GM12878 (cell line): ENCODE measurements at places on chromosomes 16 and 17. TPM values are rescaled to one million over a fixed set of nuclear protein-coding genes. Genes with fewer than 3 reads are reported as not detected.

The DNASE1L2 gene
- total RNA-seq, result 0.93 and 1.5 TPM in 2 replicates

The MRM3 gene
- total RNA-seq, result 25.7 and 26.9 TPM in 2 replicates

The PIK3R5 gene
- 50.8 and 51.2 TPM in 2 replicates for total RNA-seq

The PPM1D gene
- total RNA-seq, result 15.9 and 16.9 TPM in 2 replicates

The RIPOR1 gene
- 28.5 and 37.0 TPM in 2 replicates for total RNA-seq

The CETP gene
- 0.77 and 1.4 TPM in 2 replicates for total RNA-seq

The TERB1 gene
- total RNA-seq, result 0.10 TPM in 1 of 2 replicates, not detected in the other

The P2RX5 gene
- 24.8 and 27.2 TPM in 2 replicates for total RNA-seq

The KRTAP9-7 gene
- total RNA-seq, result not detected in 2 replicates

The KIFC3 gene
- 0.82 and 1.3 TPM in 2 replicates for total RNA-seq

GRCh38 chr16:72846594-72846993 is 201.3 kb downstream of the ZFHX3 start:
- no peak for DNase-seq
- H3K27me3 ChIP-seq, result no peaks in the 10 kb centered on the region
- no peaks in the 10 kb centered on the region for H3K36me3 ChIP-seq
- H3K4me1 ChIP-seq, result peaks cover 15% of the 10 kb centered on the region

GRCh38 chr16:30358577-30358936 is 3.4 kb upstream of the CD2BP2 start:
- H3K4me1 ChIP-seq, result peaks cover 16% of the 10 kb centered on the region
- no peak overlapping the region for H3K4me3 ChIP-seq
- no peaks in the 10 kb centered on the region for H3K27me3 ChIP-seq
- peaks cover 14% of the 10 kb centered on the region for H3K36me3 ChIP-seq
- DNase-seq, result no peak

DNA sequence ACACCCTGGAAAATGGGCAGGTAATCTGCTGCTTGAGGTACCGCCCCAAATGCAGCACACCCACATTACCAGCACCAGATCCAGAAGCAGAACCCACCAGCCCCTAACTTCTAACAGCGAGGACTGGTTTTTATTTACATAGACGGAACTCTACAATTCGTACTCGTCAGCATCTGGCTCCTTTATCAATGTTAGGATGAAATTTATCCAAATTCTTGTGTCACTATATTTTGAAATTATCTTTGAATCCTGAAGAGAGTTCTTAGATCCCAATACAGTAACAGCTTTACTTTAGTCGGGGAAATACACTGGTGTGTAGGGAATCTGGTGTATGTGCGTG is 332 bp upstream of the ALG1 start:
- H3K4me3 ChIP-seq, result peak overlapping the region; percentile 87; the same call in 1 of the 2 replicates
- peak overlapping the region; percentile 75 for H3K27ac ChIP-seq
- H3K4me1 ChIP-seq, result peaks cover 14% of the 10 kb centered on the region

GRCh38 chr17:19647697-19648474 is 665 bp upstream of the ALDH3A2 start:
- no peaks in the 10 kb centered on the region for H3K36me3 ChIP-seq
- H3K4me3 ChIP-seq, result peak overlapping the region; percentile 65
- peaks cover 8% of the 10 kb centered on the region; the same call in 1 of the 2 replicates for H3K4me1 ChIP-seq
- DNase-seq, result peak; percentile 9
- no peaks in the 10 kb centered on the region for H3K27me3 ChIP-seq

GRCh38 chr16:71524566-71525553 is 1.4 kb upstream of the CHST4 start:
- H3K36me3 ChIP-seq, result no peaks in the 10 kb centered on the region
- no peak overlapping the region for H3K27ac ChIP-seq
- no peak overlapping the region for H3K4me3 ChIP-seq
- H3K27me3 ChIP-seq, result no peaks in the 10 kb centered on the region; the same call in 1 of the 2 replicates
- DNase-seq, result no peak
- H3K4me1 ChIP-seq, result no peaks in the 10 kb centered on the region; the same call in 1 of the 2 replicates

- H3K4me3 ChIP-seq, result no peak overlapping the region
- DNase-seq, result no peak
- H3K36me3 ChIP-seq, result no peaks in the 10 kb centered on the region
- H3K27ac ChIP-seq, result no peak overlapping the region
Measured at GRCh38 chr16:28298511-28298878, 6.2 kb downstream of the SBK1 start.

GRCh38 chr17:71208111-71208704 is 912.6 kb upstream of the SOX9 start:
- H3K27ac ChIP-seq, result no peak overlapping the region
- no peaks in the 10 kb centered on the region for H3K4me1 ChIP-seq
- no peaks in the 10 kb centered on the region for H3K36me3 ChIP-seq
- no peaks in the 10 kb centered on the region for H3K27me3 ChIP-seq
- H3K4me3 ChIP-seq, result no peak overlapping the region

DNA sequence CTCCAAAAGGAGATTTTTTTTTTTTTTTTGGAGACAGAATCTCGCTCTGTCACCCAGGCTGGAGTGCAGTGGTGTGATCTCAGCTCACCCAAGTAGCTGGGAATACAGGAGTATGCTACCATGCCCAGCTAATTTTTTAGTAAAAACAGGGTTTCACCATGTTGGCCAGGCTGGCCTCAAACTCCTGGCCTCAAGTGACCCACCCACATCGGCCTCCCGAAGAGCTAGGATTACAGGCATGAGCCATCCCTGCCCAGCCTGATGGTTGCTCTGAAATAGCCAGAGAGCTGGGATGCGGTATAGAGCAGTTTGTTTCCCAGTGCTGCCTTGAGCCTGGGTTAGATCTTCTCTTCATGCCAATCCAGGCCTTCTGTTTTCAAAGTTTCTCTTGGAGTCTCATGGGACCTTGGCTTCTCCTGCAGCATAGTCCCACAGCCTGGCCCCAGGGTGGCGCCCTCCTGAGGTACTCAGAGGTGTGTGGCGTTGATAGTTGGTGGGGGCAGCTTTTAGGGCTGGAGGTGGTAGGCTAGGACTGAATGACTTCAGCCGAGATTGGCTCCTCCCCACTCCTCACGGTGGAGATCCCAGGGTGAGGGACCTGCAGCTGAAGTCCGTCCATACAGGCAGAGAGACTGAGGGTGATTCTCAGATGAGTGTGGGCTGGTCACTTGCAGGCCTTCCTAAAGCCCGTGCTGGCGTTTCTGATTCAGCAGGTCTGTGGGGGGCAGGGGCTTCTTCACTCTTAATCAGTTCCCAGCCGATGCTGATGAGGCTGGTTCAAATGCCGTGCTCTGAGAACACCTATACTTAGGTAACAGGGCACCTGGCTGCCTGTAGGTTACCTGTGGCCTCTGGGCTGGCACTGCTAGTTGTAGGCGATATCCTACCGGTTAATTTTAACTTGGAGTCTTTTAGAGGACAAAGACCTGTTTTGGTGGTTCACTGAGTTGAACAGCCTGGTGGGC is 52.0 kb downstream of the TNFRSF13B start:
- no peaks in the 10 kb centered on the region; the same call in 1 of the 2 replicates for H3K36me3 ChIP-seq
- H3K4me3 ChIP-seq, result no peak overlapping the region
- H3K4me1 ChIP-seq, result peaks cover 8% of the 10 kb centered on the region
- H3K27me3 ChIP-seq, result no peaks in the 10 kb centered on the region
- no peak for DNase-seq

- H3K4me1 ChIP-seq, result peaks cover 10% of the 10 kb centered on the region
- peak overlapping the region; percentile 49; the same call in 1 of the 2 replicates for H3K4me3 ChIP-seq
- DNase-seq, result no peak
- no peak overlapping the region for H3K27ac ChIP-seq
Measured at GRCh38 chr17:75752802-75753513, 12.0 kb downstream of the GALK1 start.

GRCh38 chr17:18859256-18859655 is 1.3 kb downstream of the PRPSAP2 start:
- peak overlapping the region; percentile 88 for H3K27ac ChIP-seq
- peak overlapping the region; percentile 70 for H3K4me3 ChIP-seq
- H3K4me1 ChIP-seq, result peaks cover 13% of the 10 kb centered on the region
- no peaks in the 10 kb centered on the region for H3K36me3 ChIP-seq
- H3K27me3 ChIP-seq, result no peaks in the 10 kb centered on the region

DNA sequence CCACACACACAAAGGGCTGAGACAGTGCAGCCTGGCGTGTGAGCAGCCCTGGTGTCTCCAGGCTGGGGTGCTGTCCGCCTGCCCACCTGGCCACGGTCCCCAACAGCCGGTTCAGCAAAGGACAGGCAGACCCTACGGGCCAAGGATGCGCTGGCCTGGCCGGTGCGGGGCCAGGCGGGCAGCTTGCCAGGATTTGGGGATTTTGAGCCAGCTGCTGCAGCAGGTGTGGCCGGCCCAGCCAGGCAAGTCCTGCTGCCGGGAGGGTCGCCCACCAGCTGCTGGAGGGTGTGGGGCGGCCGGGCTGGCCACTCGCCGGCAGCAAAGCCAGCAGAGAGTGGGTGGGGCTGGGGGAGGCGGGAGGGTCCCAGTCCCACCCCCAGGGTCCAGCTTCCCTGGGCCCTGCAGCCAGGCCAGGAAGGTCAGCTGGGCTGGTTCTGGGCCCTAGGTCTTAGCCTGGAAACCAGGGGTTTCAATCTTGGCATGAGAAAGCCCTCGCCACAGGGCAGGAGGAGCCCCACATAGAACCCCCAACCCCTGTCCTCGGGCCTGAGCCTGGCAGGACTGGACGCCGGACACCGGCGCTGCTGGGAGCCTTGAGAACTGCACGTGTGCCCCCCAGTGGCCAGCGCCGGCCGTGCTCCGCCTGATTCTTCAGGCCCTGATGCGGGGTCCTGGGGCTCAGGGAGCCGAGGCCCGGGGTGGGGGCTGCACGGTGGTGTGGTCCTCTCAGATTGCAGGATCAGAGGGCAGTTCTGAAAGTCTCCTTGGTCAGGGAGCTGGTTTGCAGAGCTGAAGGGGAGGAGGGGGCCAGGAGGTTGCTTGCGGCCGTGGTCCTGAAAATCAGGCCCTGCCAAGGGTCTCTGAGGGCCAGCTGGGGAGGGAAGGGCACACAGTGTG is 17.6 kb upstream of the SSTR5 start:
- no peaks in the 10 kb centered on the region for H3K27me3 ChIP-seq
- H3K36me3 ChIP-seq, result no peaks in the 10 kb centered on the region
- no peak overlapping the region for H3K4me3 ChIP-seq
- H3K4me1 ChIP-seq, result no peaks in the 10 kb centered on the region
- H3K27ac ChIP-seq, result no peak overlapping the region

DNA sequence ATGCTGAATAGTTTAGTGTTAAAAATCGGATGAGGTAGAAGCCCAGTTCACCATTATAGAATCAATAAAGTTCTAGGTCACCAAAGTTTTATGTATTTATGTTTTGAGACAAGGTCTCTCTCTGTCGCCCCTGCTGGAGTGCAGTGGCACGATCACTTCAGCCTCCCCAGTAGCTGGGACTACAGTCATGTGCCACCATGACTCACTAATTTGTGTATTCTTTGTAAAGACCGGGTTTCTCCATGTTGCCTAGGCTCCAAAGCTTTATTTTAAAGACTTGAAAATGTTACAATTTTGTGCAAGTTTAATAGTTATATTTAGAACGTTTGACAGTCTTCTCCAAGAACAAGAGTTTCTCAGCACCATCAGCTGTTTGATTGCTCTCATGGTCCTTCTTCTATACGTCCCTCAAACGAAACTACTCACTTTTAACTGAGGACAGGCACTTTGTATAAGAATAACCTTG is 32.1 kb downstream of the NDE1 start:
- no peak for DNase-seq
- H3K4me3 ChIP-seq, result no peak overlapping the region
- peaks cover 11% of the 10 kb centered on the region for H3K36me3 ChIP-seq
- H3K4me1 ChIP-seq, result no peaks in the 10 kb centered on the region
- no peaks in the 10 kb centered on the region for H3K27me3 ChIP-seq

GRCh38 chr17:19540706-19541370 is 7.2 kb downstream of the SLC47A1 start:
- no peaks in the 10 kb centered on the region for H3K36me3 ChIP-seq
- no peaks in the 10 kb centered on the region; the same call in 1 of the 2 replicates for H3K4me1 ChIP-seq
- no peak for DNase-seq
- H3K27me3 ChIP-seq, result no peaks in the 10 kb centered on the region; the same call in 1 of the 2 replicates

DNA sequence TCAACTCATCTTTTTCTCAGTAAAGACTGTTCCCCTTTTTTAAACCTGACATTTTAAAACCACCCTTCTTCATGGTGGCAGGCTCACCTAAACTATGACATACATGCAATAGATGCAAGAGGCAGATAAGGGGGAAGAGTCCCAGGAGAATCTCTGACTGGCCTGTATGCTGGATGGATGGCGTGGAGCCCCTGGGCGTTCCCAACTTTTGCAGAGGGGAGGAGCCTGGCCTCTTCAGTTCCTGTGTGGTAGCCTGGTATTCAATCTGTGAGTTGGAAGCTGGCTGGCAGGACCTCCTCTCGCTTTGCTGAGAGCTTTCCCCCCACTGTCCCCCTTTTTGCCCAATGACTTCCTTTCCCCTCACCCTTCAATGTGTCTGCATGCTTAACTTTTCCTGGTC is 217.6 kb upstream of the CA10 start:
- no peak overlapping the region for H3K27ac ChIP-seq
- no peaks in the 10 kb centered on the region for H3K36me3 ChIP-seq
- no peaks in the 10 kb centered on the region for H3K4me1 ChIP-seq
- no peak for DNase-seq

- H3K4me3 ChIP-seq, result no peak overlapping the region
- peaks cover 10% of the 10 kb centered on the region for H3K4me1 ChIP-seq
- no peak overlapping the region for H3K27ac ChIP-seq
- no peak for DNase-seq
- no peaks in the 10 kb centered on the region for H3K27me3 ChIP-seq
- no peaks in the 10 kb centered on the region for H3K36me3 ChIP-seq
Measured at GRCh38 chr16:716200-716568, 1.3 kb downstream of the METRN start.

DNA sequence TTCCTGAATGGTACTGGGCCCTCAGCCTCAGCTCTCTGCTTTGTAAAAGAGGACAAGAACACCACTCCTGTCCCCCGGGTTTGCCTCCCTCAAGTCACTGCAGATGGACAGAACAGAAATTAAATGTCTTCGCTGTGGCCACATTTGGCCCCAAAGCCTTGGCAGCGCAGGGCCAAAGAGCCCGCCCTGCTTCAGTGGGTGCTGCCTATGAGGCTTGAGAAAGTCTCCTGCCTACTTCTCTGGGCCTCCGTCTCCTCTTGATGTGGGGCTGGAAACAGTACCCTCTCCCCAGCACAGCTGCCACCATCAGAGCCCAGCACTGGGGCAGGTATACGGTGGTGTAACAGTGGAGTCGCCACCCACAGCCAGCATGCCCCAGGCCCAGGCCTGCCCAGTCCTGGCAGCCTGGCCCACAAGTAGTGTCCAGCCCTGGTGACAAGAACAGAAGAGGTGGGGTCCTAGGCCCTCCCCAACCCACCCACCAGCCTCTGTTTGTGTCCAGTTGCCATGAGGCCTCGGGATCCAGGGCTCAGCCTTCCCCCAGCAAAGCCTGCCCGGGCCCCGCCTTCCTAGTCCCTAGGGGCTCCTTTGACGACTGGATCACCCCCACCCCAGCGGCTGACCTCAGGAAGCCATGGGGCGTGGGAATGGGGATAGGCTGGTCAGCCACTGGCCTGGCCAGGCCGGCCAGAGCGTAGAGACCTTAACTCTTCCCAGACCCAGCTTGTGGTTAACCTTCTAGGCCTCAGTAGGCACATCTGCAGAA is 3.9 kb upstream of the TPPP3 start:
- peaks cover 6% of the 10 kb centered on the region for H3K27me3 ChIP-seq
- no peaks in the 10 kb centered on the region for H3K4me1 ChIP-seq
- no peak for DNase-seq
- no peak overlapping the region for H3K4me3 ChIP-seq
